Stimulated activated naive CD8-positive, alpha-beta T cell treated with anti-CD3 and anti-CD28 coated beads, Interleukin-15, Interleukin-2, amounts not matched to agents 100 U/mL and 50 U/mL, for 24 hours (primary cell): ENCODE measurements at places on chromosomes 16 and 17.

- DNase-seq: no peak
Observed at GRCh38 chr17:56929362-56929969, 15.6 kb upstream of the TRIM25 start.

DNA sequence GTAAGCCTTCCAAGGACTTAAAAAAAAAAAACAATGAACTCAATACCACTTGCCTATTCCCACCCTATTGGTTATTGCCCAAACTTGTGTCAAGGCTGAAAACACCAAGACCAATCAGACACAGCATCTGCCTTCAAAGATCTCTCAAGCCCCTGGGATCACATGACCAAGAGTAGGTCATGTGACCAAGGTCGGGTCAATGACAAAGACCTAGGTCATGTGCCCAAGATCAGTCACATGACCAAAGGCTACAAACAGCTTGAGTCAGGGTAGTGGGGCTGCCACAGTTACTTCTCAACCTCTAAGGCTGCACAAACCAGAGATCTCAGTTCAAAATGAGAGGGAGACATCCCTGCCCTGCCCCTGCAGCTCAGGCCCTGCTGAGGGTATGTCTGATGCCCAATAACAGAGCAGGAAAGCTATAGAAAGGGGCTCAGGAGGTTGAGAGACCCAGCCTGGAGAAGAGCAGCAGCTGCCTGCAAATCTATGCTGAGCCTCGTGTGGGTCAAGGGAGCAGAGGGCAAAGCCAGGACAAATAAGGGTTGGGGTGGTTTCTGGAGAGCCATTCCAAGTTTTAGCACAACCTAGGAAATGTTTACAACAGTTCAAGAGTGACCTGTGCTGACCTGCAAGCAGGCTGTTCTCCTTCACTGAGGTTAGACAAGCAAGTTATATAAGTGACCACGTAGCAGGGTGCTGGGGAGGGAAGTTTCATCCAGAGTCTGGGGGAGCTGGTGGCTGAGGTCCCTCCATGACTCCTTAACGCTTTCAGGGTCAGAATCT, 48.8 kb downstream of the PIMREG start:
- no peak for DNase-seq

- DNase-seq: no peak
Observed at GRCh38 chr17:78432226-78433012, 54.0 kb downstream of the PGS1 start.

GRCh38 chr16:79286646-79287423, 313.7 kb downstream of the MAF start:
- DNase-seq: peak; percentile 35

GRCh38 chr17:51200846-51201245, 34.6 kb downstream of the NME2 start:
- DNase-seq: no peak

DNA sequence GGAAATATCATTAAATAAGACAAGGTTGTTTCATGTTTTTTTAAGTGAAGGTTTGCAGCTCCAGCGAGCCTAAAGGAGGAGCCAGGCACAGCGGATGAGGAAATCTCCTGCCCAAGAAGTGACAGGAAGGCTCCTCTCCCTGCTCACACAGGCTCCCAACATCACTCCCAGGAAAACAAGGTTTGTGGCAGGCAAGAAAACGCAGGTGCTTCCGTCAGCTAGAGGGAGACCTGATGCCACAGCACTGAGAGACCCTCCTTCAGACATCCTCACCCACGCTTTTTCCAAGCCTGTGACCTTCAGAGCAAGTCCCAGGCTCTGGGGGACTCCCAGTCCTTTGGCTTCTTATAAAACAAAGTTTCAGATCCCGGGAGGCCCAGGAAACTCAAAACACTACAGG, 89.7 kb downstream of the ZNF423 start:
- DNase-seq: no peak

GRCh38 chr17:29664743-29665480, 42.2 kb upstream of the CORO6 start:
- no peak for DNase-seq

DNA sequence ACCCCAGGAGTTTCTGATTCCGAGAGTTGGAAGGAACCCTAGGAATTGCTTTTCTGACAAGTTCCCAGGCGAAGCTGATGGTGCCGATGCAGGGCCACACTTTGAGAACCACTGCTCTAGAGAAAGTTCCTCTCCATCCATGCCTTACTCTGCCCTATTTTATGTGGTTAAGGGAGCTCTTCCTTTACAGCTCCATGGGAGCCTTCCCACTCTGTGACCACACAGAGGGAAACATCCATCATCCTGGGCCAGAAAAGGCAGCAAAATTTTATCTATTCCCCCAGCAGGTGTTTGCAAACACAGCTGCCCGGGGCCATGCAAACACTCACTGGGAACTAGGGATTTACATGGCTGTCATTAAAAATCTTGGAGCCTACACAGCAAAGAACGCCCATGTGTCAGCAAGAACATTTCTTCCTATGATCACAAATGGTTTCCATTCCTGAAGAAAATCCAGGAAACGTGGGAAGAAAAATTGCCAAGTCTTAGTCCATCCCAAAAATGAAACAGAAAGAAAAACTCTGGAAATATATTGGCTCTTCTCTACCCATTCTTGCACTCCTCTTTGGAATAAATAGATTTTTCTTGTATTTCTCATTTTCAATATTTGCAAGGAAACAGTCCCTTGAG, 252.7 kb downstream of the PMP22 start:
- DNase-seq: no peak

DNA sequence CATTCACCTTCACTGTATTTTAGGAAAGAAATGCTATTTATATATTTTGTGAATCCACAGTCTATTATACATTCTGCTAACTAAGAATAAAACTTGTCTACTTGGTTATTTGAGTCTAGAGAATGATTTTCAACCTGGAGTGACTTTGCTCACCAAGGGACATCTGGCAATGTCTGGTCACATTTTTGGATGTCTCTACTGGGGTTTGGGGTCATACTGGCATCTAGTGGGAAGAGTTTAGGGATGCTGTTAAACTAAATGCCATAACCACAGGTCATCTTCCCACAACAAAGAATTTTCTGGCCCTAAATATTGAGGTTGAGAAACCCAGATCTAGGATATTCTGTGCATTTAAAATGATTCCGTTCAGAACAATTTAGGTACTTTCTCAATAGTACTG, 26.0 kb downstream of the KCNJ16 start:
- DNase-seq: no peak

- no peak for DNase-seq
Observed at GRCh38 chr16:46688101-46688653, 801 bp downstream of the VPS35 start.
